ENCODE measurements at places on chromosomes 7 and 10.

- no peak for DNase-seq
These were observed 30.2 kb upstream of the NRCAM start for GRCh38 chr7:108486291-108486966.

DNA sequence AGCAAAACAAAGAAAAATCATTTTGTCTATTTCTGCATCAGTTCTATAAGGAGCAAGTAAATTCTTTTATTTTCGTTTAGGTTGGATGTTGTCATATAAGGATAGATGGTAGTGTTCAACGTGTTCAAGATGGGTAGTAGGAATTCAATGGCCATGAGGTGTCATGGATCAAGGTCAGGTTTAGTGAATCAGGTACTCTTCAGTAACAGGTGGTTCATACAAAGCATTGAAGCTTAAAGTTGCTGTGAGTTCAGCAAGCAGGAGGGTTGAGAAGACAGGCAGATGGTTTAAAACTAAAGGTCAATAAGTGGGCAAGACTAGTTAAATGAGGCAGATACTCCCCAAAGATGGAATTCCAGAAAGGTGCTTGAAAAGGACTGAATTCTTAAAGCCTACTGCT lies 5.6 kb downstream of the LUC7L2 start:
- no peak for DNase-seq

DNA sequence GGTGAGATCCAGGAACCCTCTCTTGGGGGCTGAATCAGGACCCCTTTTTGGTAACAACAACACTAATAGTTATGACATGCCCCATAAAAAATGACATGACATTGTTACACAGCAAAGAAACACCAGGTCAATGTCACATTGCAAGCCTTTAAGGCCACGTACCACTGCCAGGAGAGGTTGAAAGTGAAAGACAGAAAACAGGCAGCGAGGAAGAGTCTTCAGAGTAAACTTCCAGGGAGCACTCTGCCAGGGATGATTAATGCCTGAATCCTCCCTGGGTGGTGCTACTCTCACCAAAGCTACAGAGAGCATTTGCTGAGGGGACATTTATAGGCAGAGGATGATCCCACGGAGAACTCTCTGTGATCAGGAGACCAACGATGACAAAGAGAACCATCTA lies 551.6 kb downstream of the CALN1 start:
- no peak for DNase-seq

- DNase-seq, result no peak
These were observed 757.1 kb downstream of the INHBA start for GRCh38 chr7:40945788-40946187.

- DNase-seq, result no peak
These were observed 43.6 kb downstream of the PIP4K2A start for GRCh38 chr10:22670788-22671187.

GRCh38 chr10:110007161-110007700 lies 553 bp upstream of the ADD3 start:
- DNase-seq, result no peak

DNA sequence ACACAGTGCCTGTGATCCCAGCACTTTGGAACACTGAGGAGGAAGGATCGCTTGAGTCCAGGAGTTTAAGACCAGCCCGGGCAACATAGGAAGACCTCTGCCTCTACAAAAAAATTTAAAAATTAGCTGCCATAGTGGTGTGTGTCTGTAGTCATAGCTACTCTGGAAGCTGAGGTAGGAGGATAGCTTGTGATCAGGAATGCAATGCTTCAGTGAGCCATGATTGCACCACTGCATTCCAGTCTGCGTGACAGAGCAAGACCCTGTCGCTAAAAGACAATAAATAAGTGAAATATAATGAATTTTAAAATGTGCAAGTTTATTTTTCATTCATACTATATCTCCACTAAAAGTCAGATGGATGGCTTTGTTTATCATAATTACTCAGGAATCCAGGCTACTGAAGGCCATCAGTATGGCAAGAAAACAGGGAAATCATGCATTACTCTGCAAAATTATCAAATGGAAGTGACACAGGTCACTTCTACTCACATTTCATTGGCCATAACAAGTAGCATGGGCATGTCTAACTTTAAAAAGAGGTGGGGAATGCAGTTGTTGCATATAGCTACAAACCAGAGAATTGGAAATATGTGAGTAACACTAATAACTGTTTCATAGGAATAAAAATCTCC lies 32.9 kb upstream of the FAM3C start:
- DNase-seq, result no peak

- DNase-seq, result no peak
These were observed 29.3 kb downstream of the CYCS start for GRCh38 chr7:25095516-25096345.

DNA sequence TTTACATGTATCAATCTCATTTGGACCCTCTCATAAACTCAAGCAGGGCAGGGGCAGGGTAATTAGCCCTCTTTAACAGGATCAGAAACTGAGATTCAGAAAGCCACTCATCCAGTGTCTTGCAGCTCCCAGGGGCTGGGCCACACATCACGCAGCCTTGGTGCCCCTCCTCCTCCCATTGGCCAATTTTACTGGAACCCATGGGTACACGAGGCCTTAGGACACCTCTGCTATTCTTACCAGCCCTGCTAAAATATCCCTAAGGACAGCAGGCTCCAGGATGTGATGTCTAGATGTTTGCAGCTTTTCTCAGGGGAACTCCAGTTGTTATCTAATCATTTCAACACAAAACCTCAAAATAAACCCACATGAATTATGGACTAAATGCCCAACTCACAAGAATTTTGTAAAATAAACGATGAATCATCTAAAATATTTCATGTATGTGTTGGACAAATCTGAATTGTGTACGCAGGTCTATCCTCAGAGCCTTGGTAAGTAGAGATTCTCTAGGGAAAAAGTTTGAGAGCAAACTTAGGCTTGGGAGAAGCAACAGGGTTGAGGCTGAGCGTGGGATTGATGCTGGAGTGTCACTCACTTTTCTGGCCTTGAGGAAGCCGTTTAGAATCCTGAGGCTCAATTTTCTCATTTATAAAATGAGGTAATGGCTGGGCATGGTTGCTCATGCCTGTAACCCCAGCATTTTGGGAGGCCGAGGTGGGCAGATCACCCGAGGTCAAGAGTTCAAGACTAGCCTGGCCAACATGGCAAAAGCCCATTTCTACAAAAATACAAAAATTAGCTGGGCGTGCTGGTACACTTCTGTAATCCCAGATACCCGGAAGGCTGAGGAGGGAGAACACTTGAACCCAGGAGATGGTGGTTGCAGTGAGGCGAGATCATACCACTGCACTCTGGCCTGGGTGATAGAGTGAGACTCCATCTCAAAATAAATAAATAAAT lies 69.7 kb upstream of the TNS3 start:
- DNase-seq, result no peak

- no peak for DNase-seq
These were observed 64.6 kb upstream of the MACROH2A2 start for GRCh38 chr10:69988094-69988493.

- DNase-seq, result no peak
These were observed 201.9 kb upstream of the SHH start for GRCh38 chr7:156014201-156014600.

DNA sequence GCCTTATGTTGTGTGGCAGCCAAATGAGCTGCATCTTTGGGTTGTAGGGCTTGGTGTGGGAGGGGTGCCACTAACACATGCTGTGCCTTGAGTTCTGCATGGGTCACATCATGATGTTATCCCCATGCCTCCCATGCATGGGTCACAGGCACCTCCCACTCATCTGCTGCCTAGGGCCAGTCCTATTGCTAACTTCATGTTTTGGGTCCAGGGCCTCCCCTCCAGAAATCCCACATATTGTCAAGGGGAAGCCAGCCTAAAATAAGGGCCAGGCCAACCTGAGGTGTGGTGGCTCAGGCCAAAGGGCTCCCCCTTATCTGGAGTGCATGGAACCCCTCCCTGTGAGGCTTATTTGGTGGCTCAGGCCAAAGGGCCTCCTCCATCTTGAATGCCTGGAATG lies 299.0 kb downstream of the RPS24 start:
- DNase-seq, result no peak

DNA sequence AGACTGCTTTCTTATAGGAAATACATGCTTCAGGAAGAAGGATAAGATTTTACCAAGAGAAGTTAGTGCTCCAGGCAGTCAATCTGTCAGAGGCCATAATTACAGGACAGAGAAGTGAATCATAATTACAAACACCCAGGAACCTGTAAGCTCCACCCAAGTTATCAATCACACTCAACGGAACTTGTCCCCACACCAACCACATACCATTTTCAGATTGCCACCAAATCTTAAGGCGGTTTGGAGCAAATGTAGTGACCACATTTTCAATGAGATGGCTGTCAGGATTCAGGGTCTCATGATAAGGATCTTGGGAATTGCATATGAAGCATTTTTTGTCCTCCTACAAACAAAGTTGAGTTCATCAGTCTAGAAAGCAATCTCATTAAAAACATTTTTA lies 4.8 kb downstream of the LAMB1 start:
- no peak for DNase-seq

DNA sequence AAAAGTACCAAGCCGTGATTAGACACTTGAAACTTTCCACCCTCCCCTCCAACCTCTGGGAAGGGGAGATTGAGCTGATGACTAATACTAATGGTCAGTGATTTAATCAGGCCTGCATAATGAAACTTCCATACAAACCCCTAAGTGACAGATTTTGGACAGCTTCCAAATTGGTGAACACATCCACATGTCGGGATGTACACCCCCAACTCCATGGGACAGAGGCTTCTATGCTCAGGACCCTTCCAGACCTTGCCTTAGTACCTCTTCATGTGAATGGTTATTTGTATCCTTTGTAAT lies 4.8 kb downstream of the NUB1 start:
- DNase-seq, result no peak

DNA sequence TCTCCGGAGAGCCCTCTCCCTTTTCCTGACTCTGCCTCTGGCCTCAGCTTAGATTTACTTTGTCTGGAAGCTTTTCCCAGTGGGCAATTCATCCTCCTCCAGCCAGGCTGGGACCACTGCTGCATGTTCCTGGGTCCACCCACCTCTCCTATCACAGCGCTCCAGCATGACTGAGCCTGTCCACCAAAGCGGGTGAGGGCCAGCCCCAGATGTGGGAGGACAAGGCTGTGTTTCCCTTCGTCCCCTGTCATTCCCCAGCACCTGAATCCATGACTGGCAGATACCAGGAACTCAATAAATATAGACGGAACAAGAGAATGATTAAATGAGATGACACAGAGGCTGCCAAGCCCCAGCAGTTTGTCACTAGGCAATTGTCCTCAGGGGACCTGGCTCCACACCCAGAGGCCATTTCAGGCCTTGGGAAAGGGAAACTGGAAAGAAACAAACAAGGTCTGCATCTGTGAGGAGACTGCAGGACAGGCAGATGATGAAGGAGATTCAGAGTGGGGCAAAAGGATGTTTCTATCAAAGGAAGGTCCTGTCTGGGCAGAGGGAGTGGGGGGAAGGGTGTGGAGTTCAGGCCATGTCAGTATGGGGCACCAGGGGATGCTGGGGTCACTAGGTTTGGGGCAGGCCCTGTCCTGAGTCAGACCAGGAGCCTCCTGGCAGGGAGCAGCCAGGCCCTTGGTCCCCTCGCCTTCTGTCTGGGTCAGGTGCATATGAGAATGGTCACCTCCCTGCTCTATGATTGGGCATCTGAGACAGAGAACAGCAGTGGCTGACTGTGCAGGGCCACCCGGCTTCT lies 576.4 kb downstream of the GRID1 start:
- no peak for DNase-seq

DNA sequence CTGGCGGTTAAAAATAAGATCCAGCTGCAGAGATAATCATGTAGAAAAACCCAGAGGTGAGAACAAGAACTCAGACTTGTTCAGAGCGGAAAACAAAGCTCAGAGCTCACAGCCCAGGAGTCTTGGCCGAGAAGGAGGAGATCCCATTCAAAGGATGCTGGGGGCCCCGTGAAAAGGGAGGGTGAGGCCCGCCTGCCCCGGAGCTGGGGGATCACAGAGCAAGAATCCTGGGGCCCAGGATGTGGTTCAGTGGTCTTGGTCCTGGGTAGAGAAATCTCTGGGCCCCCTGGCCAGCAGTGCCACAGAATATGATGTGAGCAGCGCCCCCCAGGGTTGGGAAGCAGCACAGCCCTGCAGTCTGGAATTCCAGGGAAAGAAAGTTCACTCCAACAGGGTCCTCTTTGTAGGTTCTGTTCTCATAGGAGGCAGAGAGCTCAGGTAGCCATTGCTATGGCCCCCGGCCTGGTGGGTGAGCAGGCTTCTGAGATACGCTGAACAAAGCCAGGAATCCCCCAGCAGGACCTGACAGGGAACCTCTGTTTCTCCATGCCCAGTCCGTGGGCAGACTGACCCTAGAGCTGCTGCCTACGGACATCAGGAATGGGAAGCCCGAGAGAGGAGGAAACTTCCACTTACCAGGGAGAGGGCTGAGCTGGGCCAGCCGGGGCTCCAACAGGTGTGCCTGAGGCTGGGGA lies 77.7 kb upstream of the GNA12 start:
- no peak for DNase-seq

- DNase-seq, result no peak
These were observed 560.2 kb downstream of the DNAJB6 start for GRCh38 chr7:157896774-157897555.
